CD4-positive, alpha-beta T cell treated with Interleukin-21 for 1 hour (primary cell): ENCODE measurements at places on chromosomes 2 and 18.

GRCh38 chr2:119240311-119241204 is 16.9 kb downstream of the STEAP3 start:
- DNase-seq = no peak

DNA sequence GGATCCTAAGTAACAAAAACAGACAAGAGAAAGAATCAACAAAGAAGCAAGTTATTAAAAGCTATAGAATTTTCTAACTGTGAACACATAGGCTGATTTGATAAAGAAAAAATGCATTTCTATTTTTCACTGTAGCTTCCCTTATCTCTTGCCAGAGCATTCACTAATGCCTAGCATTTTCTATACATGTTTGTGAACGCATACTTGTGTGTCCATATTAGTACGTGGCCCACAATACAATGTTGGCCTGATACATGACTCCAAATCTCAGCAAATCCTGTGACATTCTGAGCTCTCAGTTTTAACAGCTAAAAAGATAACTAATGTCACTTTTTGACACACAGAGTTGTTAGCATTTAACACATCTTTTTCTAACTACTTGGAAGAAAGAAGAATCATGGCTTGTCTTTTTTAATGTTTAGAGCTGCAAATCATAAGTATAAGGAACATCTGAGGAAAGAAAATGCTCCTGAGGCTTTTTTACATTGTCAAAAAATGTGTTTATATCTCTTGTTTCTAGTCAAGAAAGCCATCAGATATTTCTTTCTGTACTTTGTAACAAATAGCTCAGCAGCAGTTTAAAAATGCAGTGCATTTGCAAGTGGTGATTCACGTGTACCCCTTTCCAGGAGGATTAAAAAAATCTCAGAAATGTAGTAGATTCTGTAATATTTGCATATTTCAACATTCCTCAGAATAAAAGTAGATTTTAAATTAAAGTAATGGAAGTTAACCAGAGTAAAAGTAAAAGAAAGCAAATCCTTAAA is 1646.8 kb upstream of the TMEFF2 start:
- DNase-seq = no peak

GRCh38 chr2:10369269-10370255 is 66.9 kb downstream of the HPCAL1 start:
- DNase-seq = no peak

GRCh38 chr2:29053223-29053622 is 21.1 kb downstream of the PCARE start:
- DNase-seq = no peak

DNA sequence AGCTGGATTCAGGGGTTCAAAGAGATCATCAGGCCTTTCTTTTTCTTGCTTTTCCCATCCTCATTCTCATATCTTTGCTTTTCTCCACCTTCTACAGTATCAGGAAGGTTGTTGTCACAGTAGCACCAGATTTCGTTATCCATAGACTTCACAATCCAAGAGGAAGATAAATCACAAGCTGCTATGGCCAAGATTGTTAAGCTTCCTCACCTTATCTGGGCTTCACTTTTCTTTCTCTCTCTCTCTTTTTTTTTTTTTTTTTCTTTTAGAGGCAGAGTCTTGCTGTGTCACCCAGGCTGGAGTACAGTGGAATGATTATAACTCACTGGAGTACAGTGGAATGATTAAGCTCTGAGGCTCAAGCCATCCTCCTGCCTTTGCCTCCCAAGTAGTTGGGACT is 93.5 kb downstream of the TTC27 start:
- no peak for DNase-seq

GRCh38 chr2:146370826-146371225 is 1474.0 kb upstream of the ACVR2A start:
- no peak for DNase-seq

DNA sequence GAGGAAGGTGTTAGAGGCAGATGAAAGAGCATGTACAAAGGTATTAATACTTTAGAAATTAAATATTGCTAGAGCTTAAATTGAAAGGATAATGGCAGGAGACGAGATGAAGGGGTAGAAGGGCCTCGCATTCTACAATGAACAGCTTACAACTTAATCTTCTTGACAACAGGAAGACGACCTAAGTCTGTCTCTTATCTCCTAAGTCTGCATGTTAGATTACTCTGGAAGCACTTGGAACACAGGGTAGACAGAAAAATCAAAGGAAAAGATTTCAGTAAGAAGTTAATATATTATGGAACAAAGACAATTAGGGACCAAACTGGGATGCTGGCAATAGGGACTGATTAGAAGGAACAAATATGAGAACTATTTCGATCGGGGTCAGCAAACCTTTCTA is 34.9 kb downstream of the SMC6 start:
- DNase-seq = no peak

- no peak for DNase-seq
These were observed 94.9 kb upstream of the PDE1A start for GRCh38 chr2:182521453-182522404.

GRCh38 chr2:239943991-239944631 is 81.0 kb downstream of the NDUFA10 start:
- DNase-seq = no peak

GRCh38 chr18:28399781-28400362 is 222.9 kb upstream of the CDH2 start:
- no peak for DNase-seq

- no peak for DNase-seq
These were observed 19.7 kb upstream of the TMEM17 start for GRCh38 chr2:62525549-62526269.

DNA sequence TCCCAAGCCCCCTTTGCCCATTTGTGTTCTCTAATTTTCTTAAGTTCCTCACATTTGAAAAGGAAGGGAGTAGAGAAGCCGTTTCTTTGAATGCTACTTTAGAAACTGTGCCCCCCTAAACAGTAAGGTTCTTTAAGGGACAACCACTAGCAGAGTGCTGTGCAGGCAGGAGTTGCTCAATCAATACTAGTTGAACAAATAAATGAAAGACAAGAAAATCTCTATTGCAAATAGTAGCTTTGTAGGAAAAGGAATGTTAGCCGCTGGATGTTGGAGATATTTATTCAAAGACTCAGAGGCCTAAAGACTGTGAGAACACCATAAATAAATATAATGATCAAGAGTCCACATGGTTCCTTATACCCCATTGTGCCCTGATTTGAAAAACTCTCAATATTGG is 119.8 kb upstream of the SMAD7 start:
- DNase-seq = no peak

GRCh38 chr2:80548469-80548868 is 243.9 kb upstream of the LRRTM1 start:
- no peak for DNase-seq

- DNase-seq = no peak
These were observed 35.0 kb downstream of the STAT4 start for GRCh38 chr2:191115804-191116203.

DNA sequence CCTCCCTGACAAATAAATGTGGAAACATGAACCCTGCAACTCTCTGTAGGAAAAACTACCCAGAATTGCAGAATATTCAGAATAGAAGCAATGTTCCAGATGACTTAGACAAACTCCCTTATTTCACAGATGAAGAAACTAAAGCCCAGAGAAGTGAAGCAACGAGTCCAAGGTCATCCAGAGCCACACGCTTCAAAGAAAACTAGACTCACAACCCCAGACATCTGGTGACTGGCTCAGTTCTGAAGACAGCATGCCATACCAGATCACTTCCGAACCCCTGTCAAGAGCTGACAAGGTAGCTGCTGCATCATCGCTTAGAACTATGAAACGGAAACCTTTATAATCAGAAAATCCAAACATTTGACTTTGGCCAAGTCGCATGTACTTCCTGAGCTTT is 101.3 kb downstream of the PID1 start:
- DNase-seq = no peak
